Left renal pelvis (tissue), 4 donors: ENCODE measurements at places on chromosomes 12 and 14. TPM values are rescaled to one million over a fixed set of nuclear protein-coding genes. Genes with fewer than 3 reads are reported as not detected.

Gene DHRS2
- polyA plus RNA-seq, result 30.0 TPM

Gene NGB
- polyA plus RNA-seq, result not detected

Gene PTGER2
- 7.9 TPM for polyA plus RNA-seq

Gene HHIPL1
- 3.0 TPM for polyA plus RNA-seq

Gene MSI1
- polyA plus RNA-seq, result 8.9 TPM

Gene TAS2R8
- polyA plus RNA-seq, result not detected

Gene NABP2
- polyA plus RNA-seq, result 30.0 TPM

DNA sequence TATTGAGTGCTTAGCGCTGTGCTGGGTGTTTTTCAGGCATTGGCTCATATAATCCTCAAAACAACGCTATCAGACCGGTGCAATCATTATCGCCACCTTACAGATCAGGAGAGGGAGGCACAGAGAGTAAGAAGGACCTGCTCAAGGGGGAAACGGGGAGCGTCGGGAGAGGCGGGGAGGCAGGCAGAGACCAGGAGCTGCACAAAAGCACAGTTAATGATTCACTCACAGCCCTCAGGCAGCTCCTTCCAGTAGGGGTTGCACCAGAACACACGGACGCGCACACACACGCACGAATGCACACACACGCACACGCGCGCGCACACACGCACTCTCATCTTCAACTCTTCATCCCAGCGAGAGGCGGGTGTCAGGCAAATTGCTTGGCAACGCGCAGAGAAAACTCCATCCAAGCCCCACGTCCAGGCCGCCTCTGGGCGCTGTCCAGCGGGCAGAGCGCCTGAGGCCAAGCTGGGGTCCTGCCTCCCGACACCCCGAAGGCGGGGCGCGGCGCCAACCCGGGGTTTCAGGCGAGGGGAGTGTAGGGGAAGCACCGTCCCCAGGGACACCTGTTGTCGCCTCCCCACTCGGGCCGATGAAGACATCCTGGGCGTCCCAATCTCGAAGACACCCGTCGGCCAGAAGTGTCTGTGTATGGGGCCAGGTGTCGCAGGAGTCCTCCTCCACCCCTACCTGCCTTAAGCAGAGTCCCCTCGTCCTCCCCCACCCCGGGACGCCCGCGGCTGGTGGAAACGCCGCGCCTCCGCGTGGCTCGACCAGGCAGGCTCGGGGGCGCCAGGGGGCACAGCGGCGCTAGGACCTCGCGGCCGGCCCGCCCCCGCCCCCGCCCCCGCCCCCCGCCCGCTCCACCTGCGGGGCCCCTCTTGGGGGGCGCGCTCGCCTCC, 35.5 kb upstream of the STON2 start:
- DNase-seq, result peak; percentile 64

DNA sequence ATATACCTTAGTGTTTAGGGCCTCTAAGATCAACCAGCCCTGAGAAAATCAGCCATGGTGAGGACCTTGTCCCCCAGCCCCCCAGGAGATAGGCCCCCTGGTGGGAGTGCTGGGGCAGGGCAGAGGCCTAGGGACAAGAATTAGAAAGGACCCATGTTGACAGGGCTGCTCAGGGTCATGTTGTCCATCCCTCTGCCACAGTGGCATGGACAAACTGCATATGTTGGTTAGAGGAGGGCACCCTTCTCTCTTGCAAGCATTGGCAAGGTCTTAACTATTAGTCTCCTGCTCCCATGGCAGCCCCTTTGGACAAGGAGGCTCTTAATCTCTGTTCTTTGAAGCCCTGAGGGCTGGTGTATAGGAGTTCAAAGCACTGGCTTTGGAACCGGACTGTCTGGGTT, 755 bp upstream of the PTPN6 start:
- DNase-seq, result no peak

DNA sequence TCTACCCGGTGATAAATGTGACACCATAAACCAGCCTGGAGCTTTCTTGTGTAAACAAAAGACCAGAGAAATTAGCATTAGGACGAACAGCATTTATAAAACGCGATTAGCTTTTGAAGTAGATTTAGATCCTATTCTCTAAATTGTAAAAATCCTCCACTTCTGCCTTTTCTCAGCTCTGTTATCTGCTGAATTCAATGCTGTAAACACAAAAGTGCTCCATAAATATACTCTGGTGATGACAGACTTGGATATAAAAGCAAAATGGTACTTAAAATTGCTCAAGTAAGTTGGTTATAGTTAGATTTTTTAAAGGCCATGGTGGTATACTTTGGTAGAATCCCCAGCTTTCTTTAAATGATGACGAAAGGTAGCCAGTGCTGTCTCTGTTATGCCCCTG, 114.6 kb upstream of the RMST start:
- DNase-seq, result no peak

GRCh38 chr14:59116984-59117415, 71.5 kb upstream of the DAAM1 start:
- DNase-seq, result no peak

DNA sequence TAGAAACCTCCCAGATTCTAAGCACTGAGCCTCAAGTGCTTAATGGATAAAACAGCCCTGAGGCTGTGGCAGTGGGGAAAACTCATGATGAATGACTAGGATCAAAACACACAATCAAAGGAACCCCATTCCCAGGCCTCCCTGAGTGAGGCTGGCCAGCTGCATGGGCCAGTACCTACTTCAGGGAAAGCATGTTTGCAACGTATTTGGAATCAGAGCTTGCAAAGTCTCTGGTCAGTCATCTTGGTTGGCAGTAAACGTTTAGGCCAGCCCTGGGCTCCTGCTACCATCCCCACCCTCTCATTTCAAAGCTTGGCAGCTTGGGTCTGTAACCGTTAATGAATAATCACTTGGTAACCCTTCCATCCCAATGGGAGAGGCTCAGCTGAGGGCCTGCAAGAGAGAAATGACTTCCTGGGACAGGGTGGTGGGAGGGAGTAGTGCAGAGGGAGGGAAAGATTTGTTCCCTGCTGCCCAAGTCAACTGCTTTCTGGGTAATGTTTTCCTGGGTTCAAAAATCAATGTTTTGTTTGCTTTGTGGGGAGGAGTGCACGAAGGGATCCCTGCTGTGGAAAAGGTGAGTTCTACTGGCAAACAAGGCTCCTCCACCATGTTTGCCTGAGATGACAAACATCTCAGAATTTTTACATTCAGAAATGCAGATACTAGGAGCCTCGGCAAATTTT, 2.0 kb upstream of the RNASE8 start:
- no peak for DNase-seq

- no peak for DNase-seq
Observed at GRCh38 chr12:89176676-89177075, 175.6 kb downstream of the DUSP6 start.

- DNase-seq, result no peak
Observed at GRCh38 chr12:76402259-76402658, 54.0 kb upstream of the BBS10 start.

DNA sequence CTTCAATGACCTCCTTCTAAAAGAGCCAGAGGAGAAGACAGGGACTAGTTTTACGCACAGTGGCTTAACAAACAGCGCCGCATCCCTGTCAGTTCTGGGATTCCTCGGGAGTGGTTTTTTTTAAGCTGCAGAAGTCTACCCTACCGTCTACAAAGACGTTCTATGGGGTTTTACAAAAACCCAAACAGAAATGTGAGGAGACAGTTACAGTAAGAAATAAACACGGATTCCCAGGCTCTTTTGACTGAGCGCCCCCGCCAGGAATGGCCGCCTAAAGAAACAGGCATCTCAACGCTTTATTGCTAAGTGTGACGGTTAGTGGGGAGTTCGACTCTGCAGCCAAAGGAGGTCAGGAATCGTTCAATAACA, 484 bp downstream of the ALKBH1 start:
- peak; percentile 3 for DNase-seq

DNA sequence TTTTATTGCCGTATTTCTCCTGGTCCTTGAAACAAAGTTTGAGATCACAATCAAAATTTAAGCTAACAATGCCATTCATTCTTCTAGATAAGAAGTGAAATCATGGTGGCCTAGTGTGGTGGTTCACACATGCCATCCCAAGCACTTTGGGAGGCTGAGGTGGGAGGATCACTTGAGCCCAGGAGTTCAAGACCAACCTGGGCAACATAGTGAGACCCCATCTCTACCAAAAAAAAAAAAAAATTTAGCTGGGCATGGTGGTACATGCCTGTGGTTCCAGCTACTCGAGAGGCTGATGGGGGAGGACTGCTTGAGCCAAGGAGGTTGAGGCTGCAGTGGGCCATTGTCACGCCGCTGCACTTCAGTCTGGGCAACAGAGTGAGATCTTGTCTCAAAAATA, 24.2 kb downstream of the GDF11 start:
- DNase-seq, result no peak

DNA sequence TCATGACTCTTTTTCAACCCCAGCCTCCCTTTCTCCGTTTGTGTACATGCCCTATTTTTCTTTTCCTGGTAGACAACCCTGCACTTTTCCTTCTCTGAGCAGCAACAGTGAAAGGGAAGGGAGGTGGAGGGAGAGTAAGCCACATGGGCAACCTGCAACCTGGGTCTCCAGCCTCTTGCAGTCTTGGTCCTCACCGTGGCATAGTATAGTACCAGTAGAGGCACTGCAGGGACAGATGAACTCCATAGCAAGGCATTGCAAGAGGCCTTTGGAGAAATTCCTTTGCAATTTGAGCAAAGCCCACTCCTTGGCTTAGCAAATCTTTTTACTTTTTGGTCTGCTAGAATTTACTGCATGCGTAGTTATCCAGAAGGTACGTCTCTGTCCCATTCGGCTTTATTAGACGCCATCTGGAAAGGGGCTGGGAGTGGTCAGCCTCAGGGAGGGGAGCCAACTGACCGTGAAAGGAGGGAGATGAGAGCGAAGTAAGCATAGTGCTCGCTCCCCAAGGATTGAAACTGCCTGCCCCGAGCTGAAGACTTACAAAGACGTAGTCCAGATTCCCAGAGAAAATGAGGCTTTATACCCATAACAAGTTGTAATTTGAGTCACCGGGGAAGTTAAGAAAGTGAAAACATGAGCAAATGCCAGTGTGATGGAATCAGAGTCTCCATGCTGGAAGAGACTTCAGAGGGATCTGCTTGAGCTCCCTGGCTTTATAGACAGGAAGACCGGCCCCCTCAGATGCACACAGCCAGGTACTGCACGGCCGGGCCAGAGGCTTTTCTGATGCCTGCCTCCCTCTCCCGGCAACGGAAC, 332.0 kb downstream of the CACNA1C start:
- no peak for DNase-seq

- DNase-seq, result no peak
Observed at GRCh38 chr12:84810611-84811010, 102.0 kb downstream of the SLC6A15 start.

GRCh38 chr12:116026768-116027550, 250.5 kb downstream of the MED13L start:
- DNase-seq, result no peak

DNA sequence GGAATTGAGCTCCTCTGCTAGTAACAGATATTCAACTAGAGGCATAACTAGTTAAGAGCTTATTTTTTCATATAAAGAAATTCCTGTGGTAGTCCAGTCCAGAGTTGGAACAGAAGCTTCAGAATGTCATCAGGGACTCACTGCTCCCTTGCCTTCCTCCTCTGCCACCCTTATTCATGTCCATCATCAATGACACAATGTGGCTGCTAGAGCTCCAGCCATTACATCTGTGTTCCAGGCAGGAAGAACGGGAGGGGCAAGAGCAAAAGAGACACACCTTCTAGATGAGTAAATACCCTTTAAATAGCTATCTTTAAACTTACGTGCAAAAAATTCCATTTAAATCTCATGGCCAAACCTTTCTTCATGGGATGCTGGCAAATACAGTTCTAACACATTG, 47.3 kb upstream of the HMGA2 start:
- no peak for DNase-seq

- no peak for DNase-seq
Observed at GRCh38 chr12:82378997-82379396, 20.7 kb downstream of the METTL25 start.

GRCh38 chr12:52455821-52456220, 3.9 kb upstream of the KRT6B start:
- DNase-seq, result no peak

- DNase-seq, result no peak
Observed at GRCh38 chr12:107525719-107526554, 159.7 kb upstream of the PWP1 start.

DNA sequence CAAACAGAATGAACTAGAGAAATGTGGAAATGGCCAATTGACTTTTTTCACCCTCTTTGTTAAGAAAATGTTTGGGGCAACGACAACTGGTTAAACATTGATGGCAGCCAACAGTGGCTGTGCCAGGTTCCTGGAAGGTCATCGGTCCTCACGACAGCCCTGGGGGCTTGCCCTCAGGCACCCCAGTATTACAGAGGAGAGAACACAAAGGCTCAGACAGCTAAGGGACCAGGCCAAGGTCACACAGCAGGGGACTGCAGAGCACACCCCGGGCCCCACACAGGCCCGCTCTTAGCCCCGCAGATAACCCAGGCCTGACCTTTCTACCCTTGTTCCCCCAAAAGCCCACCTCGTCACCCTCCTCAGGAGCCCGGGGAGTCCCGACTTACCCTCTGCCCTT, 1.3 kb downstream of the TRPV4 start:
- no peak for DNase-seq

- DNase-seq, result no peak
Observed at GRCh38 chr14:51682411-51682810, 30.7 kb downstream of the FRMD6 start.

DNA sequence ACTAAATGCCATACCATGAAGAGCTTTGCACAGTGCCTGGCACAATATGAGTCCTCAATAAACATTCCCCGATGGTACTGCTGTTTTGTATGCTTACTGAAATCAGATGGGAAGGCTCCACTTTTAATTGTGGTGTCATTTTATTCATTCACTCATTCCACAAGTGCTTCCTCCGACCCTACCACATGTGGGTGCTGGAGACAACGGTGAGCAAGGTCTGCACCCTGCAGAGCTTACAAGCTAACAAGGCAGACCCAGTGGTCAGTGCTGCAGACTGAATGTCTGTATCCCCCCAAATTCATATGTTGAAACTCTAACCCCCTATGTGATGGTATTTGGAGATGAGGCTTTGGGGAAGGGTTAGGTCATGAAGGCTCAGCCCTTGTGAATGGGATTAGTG, 48.3 kb downstream of the RFX4 start:
- DNase-seq, result no peak

DNA sequence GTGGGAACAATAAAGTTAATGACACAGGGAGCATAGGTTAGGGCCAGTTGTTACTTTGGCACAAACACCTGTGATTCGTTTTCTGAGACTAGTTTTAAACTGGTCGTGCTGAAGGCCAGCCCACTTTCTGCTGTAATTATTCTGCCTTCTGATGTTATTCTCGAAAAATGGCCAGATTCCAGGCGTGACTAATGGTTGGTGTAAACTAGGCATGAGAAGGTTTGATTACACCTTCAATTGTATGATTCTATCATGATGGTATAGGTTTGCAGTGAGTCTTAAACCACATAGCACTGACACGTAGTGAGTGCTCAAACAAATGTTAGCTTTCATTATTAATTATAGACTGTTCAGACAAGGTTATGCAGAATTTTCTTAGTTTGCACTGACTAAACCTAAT, 39.0 kb downstream of the CKB start:
- DNase-seq, result no peak
